ENCODE measurements at places on chromosomes 2 and 18.

DNA sequence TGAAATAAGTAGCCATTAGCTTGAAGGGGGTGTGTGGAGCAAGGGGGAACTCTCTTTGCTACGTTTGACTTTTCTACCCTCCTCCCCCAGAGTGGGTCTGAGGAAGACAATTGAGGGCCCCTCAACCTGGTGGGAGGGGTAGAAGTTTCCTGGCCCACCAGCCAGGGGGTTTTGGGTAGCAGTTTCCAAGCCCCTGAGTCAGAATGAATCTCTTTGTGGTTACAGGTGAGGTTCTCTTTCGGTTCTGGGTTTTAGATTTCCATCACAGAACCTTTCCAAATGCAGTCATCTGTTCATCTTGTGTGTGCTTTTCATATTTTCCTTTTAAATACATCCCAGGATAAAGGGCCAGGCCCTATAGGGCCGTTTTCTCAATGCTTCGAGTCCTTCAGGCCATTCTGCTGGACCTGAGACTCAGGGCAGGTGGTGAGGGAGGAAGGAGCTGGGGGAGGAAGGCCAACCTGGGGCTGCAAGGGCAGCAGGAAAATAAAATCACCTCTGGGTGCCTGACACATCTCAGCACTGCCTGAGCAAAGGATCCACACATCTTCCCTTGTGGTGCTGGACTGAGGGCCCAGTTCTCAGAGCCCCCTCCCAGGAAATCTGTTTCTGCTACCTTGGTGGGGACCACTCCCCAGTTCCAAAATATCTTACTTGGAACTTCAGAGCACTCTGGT lies 4.7 kb downstream of the LBH start:
- peak; percentile 84 for DNase-seq

- DNase-seq, result no peak
These were observed 29.9 kb downstream of the DAPL1 start for GRCh38 chr2:158825021-158825420.

DNA sequence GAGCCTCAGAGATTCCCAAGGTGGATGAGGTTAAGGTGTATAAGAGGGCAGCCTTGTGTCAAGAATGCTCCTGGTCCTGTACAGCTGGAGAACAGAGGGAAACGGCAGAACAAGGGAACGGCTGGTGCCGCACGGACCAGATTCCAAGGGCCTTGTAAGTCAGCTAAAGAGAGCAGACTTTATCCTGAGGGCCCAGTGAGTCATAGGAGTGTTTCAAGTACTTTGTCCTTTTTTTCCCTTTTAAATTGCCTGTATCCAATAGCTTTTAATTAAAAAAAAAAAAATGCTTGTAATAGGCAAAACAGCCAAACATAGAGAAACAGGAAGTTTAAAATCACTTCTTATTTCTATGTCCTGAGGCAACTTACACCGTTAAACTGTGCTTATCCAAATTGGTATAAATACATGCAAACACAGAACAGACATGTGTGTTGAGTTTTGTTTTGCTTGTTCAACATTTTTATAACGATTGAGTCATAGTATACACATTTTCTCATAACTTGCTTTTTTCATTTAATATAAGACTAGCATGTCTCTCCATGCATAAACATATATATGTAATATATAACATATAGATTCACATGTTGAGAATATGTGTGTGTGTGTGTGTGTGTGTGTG lies 42.1 kb upstream of the EVA1A start:
- no peak for DNase-seq

GRCh38 chr18:53790786-53791185 lies 433.7 kb downstream of the MBD2 start:
- DNase-seq, result no peak

DNA sequence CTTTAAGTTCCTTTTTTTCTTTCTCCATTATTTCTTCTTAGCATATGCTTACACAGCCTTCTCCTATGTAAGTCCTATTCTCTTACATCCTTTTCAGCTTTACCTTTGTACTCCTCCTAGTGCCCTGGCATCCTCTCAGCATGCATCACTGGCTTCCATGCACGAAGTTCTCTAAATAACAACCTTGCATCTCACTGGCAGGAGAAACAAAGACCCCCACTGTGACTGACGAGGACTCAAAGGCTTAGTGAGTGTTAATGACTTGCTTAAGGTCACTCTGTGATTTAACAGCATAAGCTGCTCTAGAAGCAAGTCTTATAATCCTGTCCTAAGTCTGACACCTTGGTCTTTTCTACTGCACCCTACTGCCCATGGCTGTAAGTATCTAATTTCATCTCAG lies 1236.0 kb upstream of the CELF4 start:
- no peak for DNase-seq

GRCh38 chr2:182504903-182505302 lies 78.1 kb upstream of the PDE1A start:
- no peak for DNase-seq

- DNase-seq, result peak; percentile 36
These were observed 65.6 kb downstream of the KCNG2 start for GRCh38 chr18:79863161-79864005.

- no peak for DNase-seq
These were observed 7.0 kb downstream of the CHCHD5 start for GRCh38 chr2:112591413-112591812.

DNA sequence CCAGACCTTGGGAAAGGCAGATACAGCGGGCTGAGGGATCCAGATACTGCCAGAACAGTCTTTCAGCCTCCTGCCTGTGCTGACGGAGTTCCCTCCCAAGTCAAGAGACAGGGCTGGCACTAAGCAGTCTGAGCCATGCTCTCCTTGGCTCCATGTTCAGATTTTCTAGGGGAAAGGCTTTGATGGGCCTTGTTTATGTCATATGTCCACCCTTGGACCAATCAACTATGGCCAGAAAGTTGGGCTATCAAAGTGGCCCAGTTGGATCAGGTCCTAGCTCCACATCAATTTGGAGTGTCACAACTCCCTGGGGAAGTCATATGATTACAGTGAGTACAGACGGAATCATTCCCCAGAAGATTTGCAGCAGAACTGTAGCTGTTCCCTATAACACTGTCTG lies 152.0 kb downstream of the GREB1L start:
- DNase-seq, result no peak

GRCh38 chr2:161228511-161229240 lies 68.4 kb downstream of the TANK start:
- DNase-seq, result no peak

GRCh38 chr2:119252186-119253113 lies 28.8 kb downstream of the STEAP3 start:
- DNase-seq, result no peak

- no peak for DNase-seq
These were observed 38.4 kb downstream of the POMC start for GRCh38 chr2:25129901-25130520.

DNA sequence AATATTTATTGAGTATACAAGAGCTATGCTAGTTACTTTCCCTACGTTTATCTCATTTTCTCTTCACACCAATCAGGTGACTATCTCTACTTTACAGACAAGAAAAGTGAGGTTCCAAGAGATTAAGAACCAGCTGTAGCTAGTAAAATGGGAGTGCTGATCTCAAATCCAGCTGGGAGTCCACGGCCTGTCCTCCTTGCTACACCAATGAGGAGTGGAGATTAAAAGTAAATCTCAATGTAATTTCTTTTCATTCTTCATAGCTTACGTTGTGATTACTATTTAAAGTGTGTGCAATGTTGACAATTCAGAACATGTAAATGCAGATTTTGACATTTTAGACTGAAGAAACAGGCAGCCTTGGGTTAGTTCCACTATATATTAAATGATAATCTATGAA lies 53.9 kb upstream of the NRP2 start:
- DNase-seq, result no peak

- DNase-seq, result no peak
These were observed 135.5 kb downstream of the EIPR1 start for GRCh38 chr2:3241971-3242746.

DNA sequence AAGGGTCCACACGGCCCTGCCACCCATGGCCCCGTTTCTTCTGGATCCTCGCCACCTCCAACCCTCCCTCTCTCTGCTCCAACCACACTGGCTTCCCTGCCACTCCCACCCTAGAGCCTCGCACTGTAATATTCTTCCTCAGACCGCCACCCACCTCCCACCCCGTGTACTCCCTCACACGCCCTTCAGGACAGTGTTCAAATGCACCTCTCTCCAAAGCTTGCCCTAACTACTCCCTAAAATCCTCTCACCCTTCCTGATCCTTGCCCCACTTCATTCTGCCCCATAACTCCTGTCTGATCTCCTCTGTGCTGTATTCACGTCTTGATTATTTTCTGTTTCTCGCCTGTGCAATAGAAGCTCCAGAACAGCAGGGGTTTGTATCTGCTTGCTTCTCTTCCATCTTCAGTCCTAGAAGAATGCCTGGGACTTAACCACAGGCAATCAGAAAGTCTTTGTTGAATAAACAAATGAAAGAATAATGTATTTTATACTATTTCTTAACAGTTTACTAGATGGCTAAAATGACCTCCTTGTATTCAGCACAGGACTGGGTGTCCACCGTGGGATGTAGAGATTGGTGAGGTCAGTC lies 25.5 kb downstream of the EPB41L3 start:
- no peak for DNase-seq

DNA sequence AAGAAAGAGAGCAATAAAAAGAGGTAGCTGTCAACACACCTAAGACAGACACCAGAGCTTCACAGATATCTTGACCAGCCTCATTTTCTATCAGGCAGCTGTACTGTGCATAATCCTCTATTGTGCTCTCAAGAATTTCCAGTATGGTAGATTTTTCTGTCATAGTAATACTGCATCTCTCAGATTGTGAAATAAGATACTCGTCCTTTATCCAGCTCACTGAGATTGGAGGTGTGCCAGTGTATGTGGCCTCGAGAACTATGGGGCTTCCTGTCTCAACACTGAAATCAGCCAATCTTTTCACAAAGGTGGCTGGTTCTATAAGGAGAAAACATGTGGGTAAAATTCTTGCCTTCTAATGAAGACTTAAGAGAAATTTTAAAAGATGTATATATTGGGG lies 88.9 kb downstream of the TTN start:
- no peak for DNase-seq

DNA sequence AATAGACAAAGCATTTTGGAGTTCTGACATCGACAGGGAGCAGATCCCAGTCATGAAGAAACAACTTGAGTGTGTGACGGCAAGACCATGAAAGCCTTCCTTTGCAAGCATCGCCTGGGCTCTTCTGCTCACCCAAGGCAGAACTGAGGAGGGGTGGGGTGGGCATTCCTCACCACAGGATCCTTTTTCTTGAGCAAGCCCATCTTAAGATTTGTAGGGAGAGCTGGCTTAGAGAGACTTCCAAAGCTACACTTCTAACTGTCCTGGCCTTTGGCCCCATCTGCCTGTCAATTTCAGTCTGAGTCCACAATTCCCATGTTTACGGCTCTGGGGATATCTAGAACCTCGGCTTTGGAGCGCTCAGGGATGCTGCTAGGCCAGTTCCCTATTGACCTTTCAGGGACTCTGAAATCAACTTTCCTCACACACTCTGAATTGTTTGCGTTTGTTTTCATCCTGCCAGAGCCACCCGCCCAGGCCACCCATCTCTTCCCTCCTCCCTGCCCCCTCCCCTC lies 3.7 kb downstream of the KLHL14 start:
- no peak for DNase-seq

- DNase-seq, result no peak
These were observed 5.9 kb downstream of the VAPA start for GRCh38 chr18:9919564-9920232.

DNA sequence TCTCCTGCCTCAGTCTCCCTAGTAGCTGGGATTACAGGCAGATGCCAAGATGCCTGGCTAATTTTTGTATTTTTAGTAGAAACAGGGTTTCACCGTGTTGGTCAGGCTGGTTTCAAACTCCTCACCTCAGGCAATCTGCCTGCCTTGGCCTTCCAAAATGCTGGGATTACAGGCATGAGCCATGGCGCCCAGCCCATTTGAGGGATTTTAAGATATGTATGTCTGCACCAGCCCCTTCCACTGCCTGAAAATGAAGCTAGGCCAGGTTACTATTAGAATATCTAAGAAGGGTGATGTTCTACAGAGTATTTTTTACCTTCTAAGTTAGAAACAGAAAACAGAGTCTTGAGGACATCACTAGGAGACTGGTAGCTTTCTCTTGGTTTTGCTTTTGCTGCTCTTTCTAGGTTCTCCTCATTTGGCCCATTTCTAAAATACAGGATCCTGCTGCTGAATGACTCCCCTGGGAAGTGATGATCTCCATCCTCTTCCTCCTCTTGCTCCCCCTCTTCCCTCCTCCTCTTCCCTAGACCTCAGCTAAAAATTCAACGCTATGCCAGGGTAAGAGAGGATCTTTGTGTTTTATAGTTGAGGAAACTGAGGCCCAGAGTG lies 118.5 kb downstream of the MYCN start:
- DNase-seq, result no peak

GRCh38 chr18:45044787-45045186 lies 364.1 kb downstream of the SETBP1 start:
- no peak for DNase-seq

DNA sequence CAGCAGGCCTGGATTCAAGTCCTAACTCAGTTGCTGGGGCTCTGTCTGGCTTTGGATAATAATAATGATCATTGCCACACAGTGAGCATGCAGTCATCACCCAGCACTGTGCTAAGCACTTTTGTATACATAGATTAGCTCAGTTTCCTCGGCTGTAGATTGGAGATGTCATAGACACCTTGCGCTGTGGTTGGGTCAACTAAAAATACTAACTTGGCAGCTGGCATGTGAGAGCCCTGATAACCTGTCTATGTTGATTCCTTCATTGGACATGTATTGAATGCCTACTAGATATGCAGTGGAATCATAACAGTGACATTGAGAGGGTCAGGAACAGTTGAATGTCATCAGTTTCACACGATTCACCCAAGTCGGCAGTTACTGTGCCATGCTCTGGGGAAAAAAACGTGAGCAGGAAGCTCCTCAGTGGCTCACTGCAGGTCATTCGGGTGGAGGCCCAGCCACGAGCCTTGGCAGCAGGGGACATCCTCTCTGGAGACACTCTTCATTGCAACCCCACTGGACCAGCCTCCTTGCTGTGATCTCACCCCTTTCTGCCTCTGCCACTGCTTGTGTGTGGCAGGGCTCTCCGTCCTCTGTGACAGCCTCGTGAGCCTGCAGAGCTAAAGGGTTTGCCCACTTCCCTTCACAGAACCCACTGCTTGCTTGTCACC lies 85.3 kb downstream of the NPAS2 start:
- no peak for DNase-seq

GRCh38 chr18:36284671-36285295 lies 12.7 kb upstream of the FHOD3 start:
- no peak for DNase-seq

- no peak for DNase-seq
These were observed 256.4 kb downstream of the SP3 start for GRCh38 chr2:173708806-173709205.
